Right lobe of liver (tissue), 6 donors: ENCODE measurements at places on chromosomes 2 and 18. TPM values are rescaled to one million over a fixed set of nuclear protein-coding genes. Genes with fewer than 3 reads are reported as not detected.

The IL1B gene
- total RNA-seq = 4.1 TPM

- no peak for DNase-seq
- no peaks in the 10 kb centered on the region for H3K36me3 ChIP-seq
- no peak overlapping the region for H3K4me3 ChIP-seq
- H3K27ac ChIP-seq = no peak overlapping the region
- H3K4me1 ChIP-seq = peaks cover 6% of the 10 kb centered on the region
Measured at GRCh38 chr2:199680482-199680881, 170.5 kb downstream of the FTCDNL1 start.

GRCh38 chr2:179661986-179662385, 199.4 kb downstream of the ZNF385B start:
- H3K4me1 ChIP-seq = no peaks in the 10 kb centered on the region
- DNase-seq = no peak
- no peaks in the 10 kb centered on the region for H3K27me3 ChIP-seq
- no peak overlapping the region for H3K27ac ChIP-seq
- no peak overlapping the region for H3K4me3 ChIP-seq
- H3K36me3 ChIP-seq = no peaks in the 10 kb centered on the region

GRCh38 chr2:27096748-27097297, 10.3 kb downstream of the KHK start:
- no peak overlapping the region for H3K4me3 ChIP-seq
- no peak overlapping the region for H3K27ac ChIP-seq
- H3K4me1 ChIP-seq = no peaks in the 10 kb centered on the region

DNA sequence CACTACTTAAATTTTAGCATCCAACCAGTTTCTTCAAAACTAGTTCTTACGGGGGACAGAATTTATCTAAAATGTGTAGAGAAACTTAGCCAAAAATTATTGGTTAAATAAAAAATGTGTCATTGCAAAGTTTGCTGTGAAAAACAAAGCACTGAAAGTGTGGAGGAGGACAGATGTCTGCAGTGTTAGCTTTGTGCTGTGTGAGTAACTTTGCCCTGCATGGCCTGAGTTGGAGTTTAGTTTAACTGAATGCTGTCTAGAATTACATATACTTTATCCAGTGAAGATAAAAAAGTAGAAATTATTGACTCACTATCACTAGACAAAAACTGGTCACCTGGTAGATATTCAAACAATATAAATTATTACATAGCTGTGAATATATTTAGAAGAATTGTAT, 1225.2 kb upstream of the CELF4 start:
- no peak for DNase-seq
- H3K27me3 ChIP-seq = no peaks in the 10 kb centered on the region
- no peaks in the 10 kb centered on the region for H3K36me3 ChIP-seq
- no peaks in the 10 kb centered on the region for H3K4me1 ChIP-seq
